ENCODE measurements at places on chromosomes 12 and 14.

DNA sequence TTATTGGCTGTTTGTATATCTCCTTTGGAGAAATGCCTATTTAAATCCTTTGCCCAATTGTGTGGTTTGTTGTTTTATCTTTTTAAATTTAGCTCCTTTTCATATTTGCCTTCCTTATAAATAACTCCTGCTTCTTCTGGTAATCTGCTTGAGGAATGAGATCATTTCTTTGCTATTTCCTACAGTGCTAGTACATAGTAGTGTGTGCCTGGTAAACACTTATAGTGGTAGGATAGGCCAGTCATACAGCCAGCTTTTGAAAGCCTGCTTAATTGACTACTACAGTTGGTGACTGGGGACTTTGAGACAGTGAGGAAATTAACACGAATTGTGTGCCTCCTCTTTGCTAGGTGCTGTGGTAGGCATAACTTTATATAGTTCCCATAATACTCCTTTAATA, 68.7 kb downstream of the BORCS5 start:
- DNase-seq = no peak

DNA sequence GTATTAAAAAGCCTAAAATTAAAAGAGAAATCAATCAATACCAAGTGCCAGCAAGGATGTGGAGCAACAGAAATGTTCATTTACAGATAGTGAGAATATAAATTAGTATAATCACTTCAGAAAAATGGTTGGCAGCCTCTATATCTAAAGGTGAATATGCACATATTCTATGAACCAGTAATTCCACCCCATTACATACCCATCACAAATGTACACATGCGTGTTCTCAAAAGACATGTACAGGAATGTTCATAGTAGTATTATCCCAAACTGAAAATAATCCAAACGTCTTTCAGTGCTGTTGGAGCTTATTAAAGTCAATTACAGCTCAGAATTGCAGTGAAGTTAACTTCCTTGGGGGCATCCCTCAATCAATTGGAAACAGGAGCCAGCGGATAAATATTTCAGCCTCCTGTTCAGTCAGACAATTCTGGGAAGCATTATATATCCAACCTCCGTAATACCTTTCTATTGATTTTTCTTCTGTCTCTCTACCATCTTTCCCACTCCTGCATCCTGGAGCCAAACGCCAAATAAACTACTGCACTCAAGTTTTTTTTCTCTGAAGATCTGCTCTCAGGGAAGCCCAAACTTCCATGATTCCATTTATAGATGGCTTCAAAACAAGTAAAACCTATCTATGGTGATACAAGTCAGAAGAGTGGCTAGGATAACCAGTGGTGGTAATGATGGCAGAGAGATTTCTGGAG, 45.0 kb upstream of the OR5AU1 start:
- no peak for DNase-seq

GRCh38 chr12:100593490-100593889, 20.0 kb downstream of the GAS2L3 start:
- DNase-seq = no peak

- DNase-seq = no peak
These were observed 55.8 kb downstream of the DAD1 start for GRCh38 chr14:22533057-22533704.

DNA sequence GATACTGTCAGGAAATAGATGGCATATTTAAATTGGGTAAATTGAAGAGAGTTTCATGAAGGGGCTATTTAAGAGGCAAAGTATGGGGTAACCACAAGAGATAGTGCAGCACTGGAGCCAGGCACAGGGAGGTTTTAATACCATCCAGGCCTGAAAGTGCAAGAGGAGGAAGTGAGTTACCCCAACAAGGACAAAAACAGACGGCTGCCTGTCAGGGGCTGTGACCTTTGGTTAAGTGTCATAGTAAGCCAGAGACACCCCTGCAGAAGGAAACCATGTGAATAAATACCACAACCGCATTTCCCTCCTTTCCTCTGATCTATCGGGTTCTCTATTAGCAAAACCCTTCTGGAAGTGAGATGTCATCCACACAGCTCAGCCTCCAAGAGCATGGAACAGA, 122.0 kb upstream of the DHRS4 start:
- DNase-seq = no peak

DNA sequence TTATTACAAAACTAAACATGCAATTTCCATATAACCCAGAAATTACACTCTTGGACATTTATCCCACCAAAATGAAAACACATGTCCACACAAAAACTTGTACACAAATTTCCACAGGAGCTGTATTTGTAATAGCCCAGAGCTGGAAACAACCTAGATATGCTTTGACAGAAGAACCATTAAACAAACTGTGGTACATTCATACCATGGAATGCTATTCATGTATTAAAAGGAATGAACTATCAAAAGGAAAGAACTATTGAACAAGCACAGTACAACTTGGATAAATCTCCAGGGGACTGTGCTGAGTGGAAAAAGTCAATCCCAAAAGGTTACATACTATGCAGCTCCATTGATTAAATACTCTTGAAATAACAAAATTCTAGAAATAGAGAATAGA, 35.8 kb upstream of the ERGIC2 start:
- no peak for DNase-seq

DNA sequence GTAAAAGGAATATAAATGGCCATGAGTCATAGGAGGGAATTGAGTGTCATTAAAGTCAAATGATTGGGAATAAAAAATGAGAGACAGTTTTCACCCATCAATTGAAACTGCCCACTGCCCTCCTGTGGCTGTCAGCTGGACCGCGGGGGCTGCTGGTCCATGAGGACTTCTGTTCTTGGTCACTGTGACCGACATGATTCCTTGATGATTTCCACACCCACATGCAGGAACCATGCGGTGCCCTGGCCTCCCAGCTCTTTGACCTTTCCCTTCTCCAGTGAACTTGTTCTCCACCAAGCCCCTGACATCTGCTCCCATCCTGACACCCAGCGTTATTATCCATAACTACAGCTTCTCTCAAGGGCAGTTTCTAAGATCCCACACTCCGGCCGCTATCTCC, 48.4 kb downstream of the C12orf75 start:
- no peak for DNase-seq

DNA sequence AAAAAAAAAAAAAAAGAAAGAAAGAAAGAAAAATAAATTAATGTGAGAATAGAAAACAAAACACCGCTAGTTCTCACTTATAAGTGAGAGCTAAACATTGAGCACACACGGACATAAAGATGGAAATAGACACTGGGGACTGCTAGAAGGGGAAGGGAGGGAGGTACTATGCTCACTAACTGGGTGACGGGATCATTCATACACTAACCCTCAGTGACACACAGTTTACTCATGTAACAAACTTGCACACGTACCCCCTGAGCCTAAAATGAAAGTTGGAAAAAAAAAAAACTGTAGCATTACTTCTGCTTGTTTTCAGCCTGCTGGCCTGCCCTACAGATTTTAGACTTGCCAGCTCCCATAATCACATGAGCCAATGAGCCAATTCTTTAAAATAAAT, 10.5 kb upstream of the PRMT5 start:
- DNase-seq = no peak

GRCh38 chr12:52120951-52121823, 41.7 kb downstream of the SMIM41 start:
- no peak for DNase-seq

DNA sequence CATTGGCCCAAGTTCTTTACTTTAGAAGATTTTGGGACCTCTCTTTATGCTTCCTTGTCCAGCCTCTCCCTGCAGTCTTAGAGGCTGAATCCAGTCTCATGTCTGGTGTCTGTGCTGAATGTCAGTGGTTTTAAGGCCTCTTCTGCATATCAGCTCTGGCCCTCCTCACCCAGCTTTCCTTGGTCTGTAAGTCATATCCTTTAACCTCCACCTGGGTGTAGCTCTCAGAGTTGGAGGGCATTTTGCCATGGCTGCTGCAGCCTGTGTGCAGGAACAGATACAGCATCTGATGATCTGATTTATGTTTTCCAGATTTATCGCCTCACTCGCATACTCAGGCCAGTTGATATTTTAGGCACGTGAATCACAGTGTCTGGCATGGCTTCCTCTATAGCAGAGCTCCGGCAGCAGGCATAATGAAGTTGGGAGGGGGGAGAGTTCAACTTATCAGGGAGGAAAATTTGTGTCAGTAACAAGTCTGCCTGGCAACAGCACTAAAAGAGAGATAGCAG, 335.0 kb downstream of the PCNX1 start:
- no peak for DNase-seq

DNA sequence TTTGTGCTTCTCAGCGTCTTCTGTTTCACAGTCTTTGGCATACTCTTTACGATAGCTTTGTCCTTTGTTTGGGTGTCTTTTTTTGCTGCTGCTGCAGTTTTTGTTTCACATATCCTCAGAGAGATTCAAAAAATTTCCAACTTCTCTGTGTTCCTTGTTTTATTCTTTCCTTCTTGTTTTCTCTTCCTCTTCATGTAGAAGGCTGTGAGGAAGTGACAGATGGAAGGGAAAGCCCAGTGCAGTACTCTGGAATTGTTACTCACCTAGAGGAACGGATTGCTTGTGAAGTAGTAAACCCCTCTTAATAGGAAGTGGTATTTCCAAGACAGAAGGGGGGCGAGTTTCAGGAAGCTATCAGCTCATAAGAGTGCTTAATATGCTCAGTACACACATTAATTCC, 1.7 kb downstream of the CREBL2 start:
- no peak for DNase-seq
